Activated naive CD4-positive, alpha-beta T cell treated with Interleukin-2 at 50 U/mL for 16 hours (primary cell): ENCODE measurements at places on chromosomes 7 and 10.

DNA sequence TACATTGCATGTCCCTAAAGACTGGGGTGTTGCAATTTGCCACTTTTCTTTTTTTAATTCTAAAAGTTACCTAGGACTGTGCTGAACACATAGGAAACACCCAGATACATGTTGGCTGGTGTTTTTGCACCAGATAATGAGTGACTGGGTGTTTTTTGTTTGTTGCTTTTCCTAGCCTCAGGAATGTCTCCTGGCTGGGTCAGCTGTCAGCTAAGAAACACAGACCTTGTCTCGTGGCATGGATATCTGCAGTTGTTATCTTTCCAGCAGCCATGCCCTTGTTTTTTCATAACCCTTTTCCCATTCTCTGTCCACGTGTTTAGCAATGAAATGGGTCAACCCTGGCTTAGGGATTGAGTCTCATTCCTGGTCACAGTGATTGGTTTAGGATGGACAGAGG, 433.9 kb upstream of the ZMIZ1 start:
- no peak for DNase-seq

DNA sequence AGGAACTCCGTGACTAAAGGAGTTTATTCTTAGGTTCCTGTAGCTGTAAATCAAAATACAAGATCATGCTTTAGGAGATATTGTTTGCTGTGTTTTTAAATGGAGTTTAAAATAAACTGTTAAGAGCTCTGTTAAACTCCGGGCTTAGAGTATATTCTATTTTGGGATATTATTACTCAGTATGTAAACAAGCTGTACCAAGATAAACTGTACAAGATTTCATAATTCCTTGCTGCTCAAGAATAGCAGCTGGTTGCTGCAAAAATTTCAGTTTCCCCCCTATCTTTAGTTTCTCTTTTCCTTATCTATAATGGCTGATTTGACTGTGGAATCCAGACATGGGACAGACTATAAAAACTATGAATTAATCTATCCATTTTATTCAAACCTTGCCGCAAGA, 215.7 kb downstream of the HTR7 start:
- DNase-seq: no peak

- DNase-seq: no peak
Observed at GRCh38 chr7:131020759-131021261, 286.8 kb upstream of the KLF14 start.

DNA sequence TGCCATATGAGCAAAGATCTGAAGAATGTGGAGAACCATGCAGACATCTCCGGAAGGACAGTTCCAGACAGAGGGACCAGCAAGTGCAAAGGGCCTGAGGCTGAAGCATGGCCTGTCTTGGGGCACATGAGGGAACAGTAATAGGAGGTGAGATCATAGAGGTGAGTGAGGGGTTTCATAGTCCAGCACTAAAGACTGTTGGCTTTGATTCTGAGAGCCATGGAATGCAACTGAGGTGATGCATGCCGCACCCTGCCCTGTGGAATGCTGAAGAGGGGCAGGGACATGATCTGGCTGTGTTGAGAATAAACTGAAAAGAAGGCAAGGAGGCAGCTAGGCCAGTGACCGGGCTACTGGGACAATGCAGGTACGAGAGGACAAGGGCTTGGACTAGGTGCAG, 253.1 kb upstream of the KLF14 start:
- no peak for DNase-seq

DNA sequence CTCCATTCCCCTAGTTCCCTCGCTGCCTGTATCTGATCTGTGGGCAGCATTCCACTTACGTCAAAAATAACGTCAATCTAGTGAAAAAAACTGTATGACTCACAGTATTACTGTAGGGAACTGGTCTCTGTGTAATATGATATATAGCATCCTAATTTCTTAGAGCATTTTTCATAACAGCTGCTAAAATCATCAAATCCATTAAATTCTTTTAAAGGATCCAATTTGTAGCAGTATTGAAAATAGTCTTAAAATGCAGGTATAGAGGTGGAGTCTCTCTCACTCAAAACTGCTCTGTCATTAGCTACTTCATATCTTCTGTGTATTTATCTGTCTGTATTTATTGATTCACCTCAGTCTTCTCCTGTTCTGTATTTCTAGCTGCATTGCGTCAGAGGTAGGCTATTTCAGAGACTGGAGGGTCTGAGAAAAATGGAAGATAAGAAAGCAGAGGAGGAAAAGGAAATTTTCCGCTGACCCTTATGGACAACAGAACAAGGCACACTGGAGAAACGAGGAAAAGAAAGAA, 59.9 kb downstream of the PON1 start:
- DNase-seq: no peak

DNA sequence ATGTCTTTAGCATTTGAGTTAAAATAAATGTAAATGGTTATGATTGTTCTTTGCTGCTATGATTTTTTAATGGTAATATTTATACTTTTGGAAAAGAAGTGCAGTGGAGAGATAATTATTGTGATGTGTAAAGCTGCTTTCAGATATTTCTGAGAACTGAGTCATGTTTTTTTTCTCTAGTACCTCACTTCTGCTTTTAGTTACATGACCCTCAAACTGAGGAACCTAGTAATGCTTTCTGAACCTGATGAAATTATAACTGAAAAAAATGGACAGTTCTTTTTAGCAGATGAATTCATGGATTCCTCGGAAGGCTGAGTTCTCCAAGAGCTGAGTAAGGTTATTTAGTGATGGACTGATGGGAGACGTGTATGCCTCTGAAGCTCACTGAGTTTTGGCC, 167.8 kb downstream of the CDCA7L start:
- DNase-seq: no peak

DNA sequence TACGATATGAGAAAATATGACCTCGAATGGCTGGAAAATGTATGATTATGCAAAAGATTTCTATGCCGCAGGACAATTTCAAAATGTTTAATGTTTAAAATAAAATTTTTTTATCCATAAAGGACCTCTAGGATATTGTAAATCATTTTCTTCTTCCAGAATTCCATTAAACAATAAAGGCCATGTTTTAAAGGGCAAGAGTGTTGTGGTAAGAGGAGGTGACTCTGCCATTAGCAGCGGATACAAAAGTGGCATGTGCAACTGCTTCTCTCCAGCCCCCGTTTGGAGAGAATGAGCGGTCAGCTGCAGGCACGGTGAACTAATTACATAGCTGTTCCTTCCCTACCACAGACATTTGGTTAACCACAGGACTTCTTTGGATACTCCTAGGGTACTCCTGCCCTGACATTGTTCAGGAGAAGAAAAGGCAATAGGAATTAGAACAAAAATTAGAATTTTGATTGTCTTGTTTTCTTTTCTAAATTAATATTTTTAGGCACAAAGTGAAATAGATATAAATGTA, 63.8 kb downstream of the HBP1 start:
- no peak for DNase-seq

- DNase-seq: peak; percentile 69
Observed at GRCh38 chr10:24465891-24466818, 257.2 kb downstream of the KIAA1217 start.

- no peak for DNase-seq
Observed at GRCh38 chr10:36634916-36635315, 490.5 kb upstream of the ANKRD30A start.
